SJCRH30 (cell line): ENCODE measurements at places on chromosomes 3 and 15. TPM values are rescaled to one million over a fixed set of nuclear protein-coding genes. Genes with fewer than 3 reads are reported as not detected.

DNA sequence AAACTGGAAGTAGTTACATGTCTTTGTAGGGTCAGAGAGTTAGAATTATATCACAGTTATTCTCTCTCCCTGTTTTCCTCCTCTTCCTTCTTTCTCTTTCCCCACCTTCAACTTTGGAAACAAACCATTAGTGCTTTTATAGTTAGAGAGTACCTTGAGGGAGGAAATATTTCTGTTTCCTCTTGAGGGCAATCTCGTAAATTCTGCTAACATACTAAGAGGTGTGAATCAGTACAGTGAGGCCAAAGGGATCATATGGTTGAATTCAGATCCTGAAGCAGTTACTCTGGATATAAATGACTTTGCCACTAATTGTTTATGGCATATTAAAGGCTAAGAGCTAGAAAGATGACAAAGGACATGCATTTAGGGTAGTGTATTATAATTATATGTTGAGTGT, 60.3 kb upstream of the CCNL1 start:
- no peak for DNase-seq

- no peak for DNase-seq
These were observed 318.2 kb upstream of the ONECUT1 start for GRCh38 chr15:53108319-53108718.

GRCh38 chr3:149414557-149415231, 37.2 kb upstream of the TM4SF1 start:
- DNase-seq, result no peak

The ONECUT1 gene
- total RNA-seq, result 0.14 and 0.28 TPM in 2 replicates

The GOLGA6L7 gene
- total RNA-seq, result 0.06 and 0.15 TPM in 2 replicates
